ENCODE measurements at places on chromosomes 1 and 21.

DNA sequence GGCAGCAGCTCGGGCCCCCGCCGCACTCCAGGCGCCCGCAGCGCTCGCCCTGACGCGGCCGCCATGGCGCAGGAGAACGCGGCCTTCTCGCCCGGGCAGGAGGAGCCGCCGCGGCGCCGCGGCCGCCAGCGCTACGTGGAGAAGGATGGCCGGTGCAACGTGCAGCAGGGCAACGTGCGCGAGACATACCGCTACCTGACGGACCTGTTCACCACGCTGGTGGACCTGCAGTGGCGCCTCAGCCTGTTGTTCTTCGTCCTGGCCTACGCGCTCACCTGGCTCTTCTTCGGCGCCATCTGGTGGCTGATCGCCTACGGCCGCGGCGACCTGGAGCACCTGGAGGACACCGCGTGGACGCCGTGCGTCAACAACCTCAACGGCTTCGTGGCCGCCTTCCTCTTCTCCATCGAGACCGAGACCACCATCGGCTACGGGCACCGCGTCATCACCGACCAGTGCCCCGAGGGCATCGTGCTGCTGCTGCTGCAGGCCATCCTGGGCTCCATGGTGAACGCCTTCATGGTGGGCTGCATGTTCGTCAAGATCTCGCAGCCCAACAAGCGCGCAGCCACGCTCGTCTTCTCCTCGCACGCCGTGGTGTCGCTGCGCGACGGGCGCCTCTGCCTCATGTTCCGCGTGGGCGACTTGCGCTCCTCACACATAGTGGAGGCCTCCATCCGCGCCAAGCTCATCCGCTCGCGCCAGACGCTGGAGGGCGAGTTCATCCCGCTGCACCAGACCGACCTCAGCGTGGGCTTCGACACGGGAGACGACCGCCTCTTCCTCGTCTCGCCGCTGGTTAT lies 2.8 kb downstream of the KCNJ9 start:
- peak; percentile 17 for DNase-seq

- DNase-seq, result no peak
These were observed 155.1 kb upstream of the CAMK1G start for GRCh38 chr1:209428241-209428921.

GRCh38 chr1:61313906-61314422 lies 231.6 kb downstream of the NFIA start:
- DNase-seq, result no peak

DNA sequence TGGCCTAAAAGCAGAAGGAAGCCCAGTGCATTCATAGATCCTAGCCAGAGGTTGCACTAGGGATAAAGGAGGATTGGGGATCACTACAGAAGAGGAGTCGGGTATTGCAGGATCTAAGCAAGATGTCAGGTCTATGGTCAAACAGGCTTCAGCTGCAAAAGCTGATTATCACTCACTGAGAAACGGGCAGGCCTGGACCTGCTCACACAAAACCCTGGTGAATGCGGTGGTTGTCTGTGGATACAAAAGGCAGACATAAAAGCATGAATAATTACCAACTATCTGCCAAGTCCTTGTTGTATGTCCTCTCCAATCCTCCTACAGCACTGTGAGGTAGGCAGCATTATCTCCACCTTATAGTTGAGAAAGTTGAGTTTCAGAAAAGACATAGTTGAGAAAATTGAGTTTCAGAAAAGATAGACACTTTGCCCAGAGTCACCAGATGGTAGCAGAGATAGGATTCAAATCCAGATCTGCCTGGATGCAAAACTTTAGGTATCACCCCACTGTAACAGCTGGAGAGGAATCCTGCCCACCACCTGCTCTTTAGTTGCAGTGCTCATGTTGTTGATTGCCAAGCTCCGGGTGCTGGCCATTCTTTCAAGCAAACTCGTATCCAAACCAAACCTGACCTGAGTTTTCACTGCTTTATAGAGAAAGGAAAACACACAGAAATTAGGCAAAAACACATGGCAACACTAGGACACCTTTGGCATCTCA lies 49.6 kb upstream of the HOOK1 start:
- no peak for DNase-seq

DNA sequence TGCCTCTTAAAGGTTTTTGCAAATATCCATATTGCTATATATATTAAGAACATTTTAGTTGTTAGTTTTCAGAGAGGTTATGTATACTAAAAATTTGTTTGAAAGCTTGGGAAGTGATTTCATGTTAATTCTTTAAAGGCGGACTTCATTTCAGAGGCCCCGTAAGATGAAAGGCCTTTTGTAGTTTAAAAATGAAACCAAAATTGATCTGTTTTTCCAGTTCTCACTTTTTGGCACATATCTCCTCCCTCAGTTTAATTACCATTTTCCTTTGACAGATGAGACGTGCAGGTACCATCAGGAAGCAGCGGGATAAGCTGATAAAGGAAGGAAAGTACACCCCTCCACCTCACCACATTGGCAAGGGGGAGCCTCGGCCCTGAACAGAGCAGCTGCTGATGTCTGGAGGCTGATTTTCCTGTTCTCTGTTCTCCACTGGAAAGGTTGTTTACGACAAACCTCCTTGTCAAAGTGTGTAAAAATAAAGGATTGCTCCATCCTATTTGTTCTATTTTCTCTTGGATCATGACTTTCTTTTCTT lies 8.0 kb downstream of the NDUFS5 start:
- DNase-seq, result no peak

DNA sequence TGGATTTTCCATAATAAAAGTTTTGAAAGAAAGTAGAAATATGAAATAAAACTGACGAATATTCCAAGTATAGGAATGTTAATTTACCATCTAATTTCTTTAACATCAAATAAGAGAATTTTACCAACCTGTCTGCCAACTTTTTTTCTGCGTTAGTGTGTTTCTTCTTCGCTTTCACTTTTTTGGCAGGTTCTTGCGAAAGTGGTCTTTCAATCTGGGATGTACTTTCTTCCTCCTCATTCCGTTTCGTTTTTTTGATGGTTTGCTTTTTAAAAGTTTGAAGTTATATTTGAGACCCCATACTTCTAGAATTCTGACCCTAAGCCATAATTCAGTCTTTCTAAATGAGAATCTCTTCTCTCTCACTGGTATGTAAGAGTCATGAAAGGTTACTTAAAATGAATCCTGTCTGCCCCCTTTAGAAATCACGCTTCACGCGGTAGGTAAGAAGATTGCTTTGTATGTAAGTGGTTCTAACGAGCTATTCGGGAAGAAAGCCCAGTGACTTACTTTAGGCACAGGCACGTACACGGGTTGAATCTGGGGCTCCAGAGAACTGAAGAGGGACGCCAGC lies 580 bp downstream of the RBM34 start:
- peak; percentile 67 for DNase-seq

DNA sequence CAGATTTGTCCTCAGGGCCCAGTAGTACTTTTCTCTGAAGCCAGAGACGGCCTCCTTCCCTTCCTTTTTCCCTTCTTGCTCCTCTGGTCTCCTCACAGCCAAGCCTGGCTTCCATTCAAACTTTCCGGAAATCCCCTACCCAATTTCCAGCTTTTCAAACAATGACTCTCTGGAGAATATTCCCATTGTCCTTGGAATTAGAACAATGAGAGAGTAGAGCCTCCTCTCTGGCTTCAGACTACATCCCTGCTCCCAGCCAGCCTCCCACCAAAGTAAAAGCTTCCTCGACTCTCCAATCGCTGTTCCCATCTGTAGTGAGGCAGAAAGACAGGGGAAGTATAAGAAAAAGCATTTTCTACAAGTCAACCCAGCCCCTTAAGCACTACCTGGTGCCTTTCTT lies 77.7 kb upstream of the SOX13 start:
- no peak for DNase-seq

- DNase-seq, result no peak
These were observed 239.0 kb downstream of the LMX1A start for GRCh38 chr1:165117482-165117881.

DNA sequence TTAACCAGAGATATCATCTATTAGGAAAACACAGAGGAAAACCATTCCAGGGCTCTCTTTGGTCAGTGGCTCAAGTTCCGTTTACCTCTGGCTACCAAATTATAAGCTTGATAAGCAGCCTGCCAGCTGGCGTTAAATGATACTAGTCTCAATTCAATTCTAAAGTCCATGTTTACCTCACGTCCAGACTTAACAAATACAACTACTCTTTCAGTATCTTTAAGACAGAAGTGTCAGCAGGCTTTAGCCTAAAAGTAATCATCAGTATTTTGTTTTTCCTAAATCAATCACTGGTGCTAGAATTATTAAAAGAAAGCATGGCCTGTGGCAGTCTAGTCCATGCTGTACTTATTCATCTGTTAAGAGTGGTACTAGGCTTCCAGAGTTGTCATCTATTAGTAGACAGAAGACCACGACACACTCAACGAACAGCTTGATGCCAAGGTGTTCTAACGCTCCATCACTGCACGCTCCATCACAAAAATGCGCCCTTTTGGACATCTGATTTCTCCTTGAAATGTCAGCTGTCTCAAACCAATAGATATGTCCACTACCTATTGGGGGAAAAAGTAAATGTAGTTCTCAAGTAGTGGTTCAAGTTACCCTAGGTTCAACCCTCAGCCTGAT lies 1.5 kb downstream of the IVNS1ABP start:
- DNase-seq, result no peak

GRCh38 chr1:208175508-208175895 lies 68.7 kb downstream of the PLXNA2 start:
- DNase-seq, result no peak

DNA sequence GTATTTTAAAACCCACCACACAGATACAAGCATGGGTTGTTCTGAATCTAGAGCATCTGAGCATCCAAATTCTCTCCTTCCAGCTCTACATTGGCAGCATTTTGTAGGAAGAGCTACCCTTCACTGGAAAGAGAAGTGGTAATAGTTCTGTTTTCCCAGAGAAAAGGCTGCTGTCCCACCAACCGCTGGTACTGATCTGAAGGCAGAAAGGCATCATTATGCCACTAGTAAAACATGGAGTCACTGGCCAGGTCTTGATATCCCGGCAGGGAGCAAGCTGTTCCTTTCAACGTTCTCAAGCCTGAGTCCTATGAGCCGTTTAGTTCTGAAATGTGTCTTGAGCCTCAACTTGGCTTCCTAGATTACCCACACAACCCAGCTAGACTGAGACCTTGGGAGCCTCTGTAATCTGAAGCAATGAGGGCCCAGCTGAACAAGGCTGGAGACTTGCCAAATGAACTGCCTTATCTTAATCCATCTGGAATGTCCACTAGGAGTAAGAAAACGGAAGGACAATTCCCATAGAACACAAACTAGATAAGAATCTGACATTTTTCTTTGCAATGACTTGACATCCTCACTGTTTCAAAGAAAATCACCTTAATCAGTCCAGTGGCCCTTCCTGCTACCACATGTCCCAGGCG lies 116.8 kb downstream of the KCNH1 start:
- no peak for DNase-seq

DNA sequence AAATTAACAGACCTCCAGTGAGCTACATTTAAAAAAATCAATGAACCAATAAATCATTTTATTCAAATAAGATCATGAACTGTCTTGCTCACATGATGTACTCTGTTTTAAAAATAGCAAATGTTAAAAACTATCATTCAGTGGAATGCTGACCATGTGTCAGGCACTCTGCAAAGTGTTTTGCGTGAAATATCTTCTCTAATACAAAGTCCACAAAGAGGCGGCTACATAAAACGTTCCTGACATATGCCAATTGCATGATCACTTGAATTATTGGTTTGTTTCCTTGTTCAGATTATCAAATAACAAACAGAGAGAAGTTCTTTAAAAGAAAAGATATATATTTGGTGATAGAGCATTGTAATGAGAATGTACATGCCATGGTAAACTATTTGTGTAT lies 10.7 kb downstream of the FMO2 start:
- DNase-seq, result no peak

DNA sequence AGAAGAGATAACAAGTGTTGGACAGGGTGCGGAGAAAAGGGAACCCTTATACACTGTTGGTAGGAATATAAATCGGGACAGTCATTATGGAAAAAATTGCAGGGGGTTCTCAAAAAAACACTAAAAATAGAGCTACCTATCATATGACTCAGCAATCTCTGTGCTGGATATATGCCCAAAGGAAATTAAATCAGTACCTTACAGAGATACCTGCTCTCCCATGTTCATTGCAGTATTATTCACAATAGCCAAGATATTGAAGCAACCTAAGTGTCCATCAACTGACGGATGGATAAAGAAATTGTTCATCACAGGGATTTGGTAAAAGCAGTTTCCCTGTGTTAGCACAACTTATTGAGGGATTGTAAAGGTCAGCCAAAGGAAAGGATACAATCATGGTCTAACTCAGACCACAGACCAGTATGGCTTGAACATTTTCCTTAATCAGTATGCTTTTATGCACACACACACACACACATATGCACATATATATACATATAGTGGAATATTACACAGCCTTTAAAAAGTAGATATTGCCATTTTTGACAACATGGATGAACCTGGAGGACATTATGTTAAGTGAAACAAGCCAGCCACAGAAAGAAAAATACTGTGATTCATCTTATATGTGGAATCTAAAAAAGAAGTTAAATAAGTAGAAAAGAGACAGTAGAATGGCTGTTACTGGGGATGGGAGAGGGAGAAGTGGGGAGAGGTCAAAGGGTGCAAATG lies 44.2 kb upstream of the IRF2BP2 start:
- no peak for DNase-seq

DNA sequence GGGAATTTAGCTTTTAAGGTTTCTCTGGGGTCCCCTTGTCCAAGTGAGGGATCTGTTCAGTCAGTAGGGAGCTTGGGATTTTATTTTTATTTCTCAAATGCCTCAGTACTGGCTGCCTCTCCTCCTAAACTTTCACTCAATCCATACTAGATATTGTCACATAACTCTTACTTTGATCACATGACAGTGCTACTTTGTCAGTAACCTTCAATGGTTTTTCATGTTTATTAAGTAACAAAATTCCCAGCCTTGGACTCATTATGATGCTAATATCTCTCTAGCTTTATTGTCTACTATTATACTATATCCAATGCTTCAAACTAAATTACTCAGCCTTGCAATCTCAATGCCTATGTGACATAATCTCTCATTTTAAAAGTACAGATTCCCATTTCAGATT lies 97.7 kb downstream of the ATP1B1 start:
- no peak for DNase-seq

DNA sequence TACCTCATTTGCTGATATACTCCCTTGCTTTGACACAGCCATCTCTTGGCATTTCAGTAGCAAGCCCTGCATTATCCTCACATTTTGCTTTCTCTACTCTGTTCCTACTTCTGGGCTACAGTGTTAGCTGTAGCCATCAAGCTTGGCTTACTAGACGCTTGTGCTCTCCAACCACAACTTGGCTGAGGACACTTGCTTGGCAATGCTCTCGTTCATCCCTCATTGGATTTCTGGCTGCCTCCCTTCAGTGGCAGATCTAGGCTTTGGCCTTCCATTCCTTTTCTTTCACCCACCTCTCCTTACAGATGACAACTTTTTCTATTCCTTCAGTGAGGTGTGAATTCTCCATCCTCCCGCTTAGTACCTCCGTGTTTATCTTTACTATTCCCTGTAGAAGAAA lies 428.7 kb upstream of the LRRC7 start:
- no peak for DNase-seq

DNA sequence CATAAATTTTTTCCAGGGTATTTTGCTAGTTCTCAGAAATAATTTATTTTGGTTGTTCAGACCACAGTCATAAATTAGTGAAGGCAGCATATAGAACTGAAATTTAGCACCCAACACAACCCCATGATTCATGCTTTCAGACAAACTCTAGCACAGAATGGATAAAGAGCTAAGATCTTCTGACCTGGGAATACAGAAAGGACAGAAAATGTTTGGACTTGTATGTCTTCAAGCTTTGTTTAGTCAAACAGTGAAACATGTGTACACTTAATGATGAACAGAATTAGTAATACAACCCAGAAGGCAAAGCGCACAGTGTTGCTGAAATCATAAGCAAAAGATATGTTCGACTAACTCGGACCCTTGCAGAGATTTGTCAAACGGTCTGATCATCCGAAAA lies 205.6 kb downstream of the APP start:
- no peak for DNase-seq
